ENCODE measurements at places on chromosomes 2 and 18. TPM values are rescaled to one million over a fixed set of nuclear protein-coding genes. Genes with fewer than 3 reads are reported as not detected.

The VIL1 gene
- not detected for total RNA-seq

The CASP10 gene
- total RNA-seq: 6.4 TPM

The CCBE1 gene
- 21.7 TPM for total RNA-seq

The CENPA gene
- total RNA-seq: 1.00 TPM

The PIAS2 gene
- total RNA-seq: 21.3 TPM

The PHLPP1 gene
- 3.0 TPM for total RNA-seq

The RAB17 gene
- total RNA-seq: 0.28 TPM

The IL1R2 gene
- total RNA-seq: 1.7 TPM
